A549 treated with CpdA at 1 μM for 4 hours (cell line): ENCODE measurements at places on chromosomes 2 and 18. TPM values are rescaled to one million over a fixed set of nuclear protein-coding genes. Genes with fewer than 3 reads are reported as not detected.

SGO2 gene
- total RNA-seq = 11.9 to 15.5 TPM (median 13.9 TPM) in 5 replicates

CEP68 gene
- total RNA-seq = 8.0 to 10.8 TPM (median 9.6 TPM) in 5 replicates

SKOR2 gene
- not detected in 5 replicates for total RNA-seq

KCNK3 gene
- 0.84 to 1.5 TPM (median 1.2 TPM) in 5 replicates for total RNA-seq

GULP1 gene
- total RNA-seq = 30.9 to 57.0 TPM (median 41.8 TPM) in 5 replicates

SH3BP4 gene
- 28.9 to 32.0 TPM (median 29.7 TPM) in 5 replicates for total RNA-seq

FOXD4L1 gene
- 0.30 to 0.69 TPM (median 0.45 TPM) in 5 replicates for total RNA-seq

ALKAL2 gene
- not detected in 5 replicates for total RNA-seq

ALPG gene
- total RNA-seq = 0.06 to 0.23 TPM (median 0.12 TPM) in 4 of 5 replicates, not detected in the other

YES1 gene
- 19.3 to 31.0 TPM (median 21.9 TPM) in 5 replicates for total RNA-seq

TANC1 gene
- 7.3 to 9.8 TPM (median 9.1 TPM) in 5 replicates for total RNA-seq

MLPH gene
- total RNA-seq = 218 to 289 TPM (median 278 TPM) in 5 replicates

EPB41L3 gene
- 0.11 to 0.82 TPM (median 0.39 TPM) in 5 replicates for total RNA-seq

FEV gene
- 0.08 TPM in 1 of 5 replicates, not detected in the others for total RNA-seq

BMPR2 gene
- total RNA-seq = 10.7 to 17.7 TPM (median 15.2 TPM) in 5 replicates

ZFP36L2 gene
- 20.0 to 27.7 TPM (median 24.5 TPM) in 5 replicates for total RNA-seq

FAM237A gene
- total RNA-seq = not detected in 5 replicates

CSRNP3 gene
- not detected in 5 replicates for total RNA-seq

ABCG5 gene
- 0.01 TPM in 1 of 5 replicates, not detected in the others for total RNA-seq

MPV17 gene
- 74.7 to 95.4 TPM (median 90.5 TPM) in 5 replicates for total RNA-seq

ACTG2 gene
- 0.14 to 0.45 TPM (median 0.22 TPM) in 5 replicates for total RNA-seq

PROKR1 gene
- total RNA-seq = 0.03 TPM in 1 of 5 replicates, not detected in the others

ASXL3 gene
- not detected in 5 replicates for total RNA-seq

CNRIP1 gene
- 1.8 to 3.1 TPM (median 2.3 TPM) in 5 replicates for total RNA-seq

EVA1A gene
- 10.5 to 15.5 TPM (median 12.4 TPM) in 5 replicates for total RNA-seq

APLF gene
- 0.64 to 1.1 TPM (median 0.80 TPM) in 5 replicates for total RNA-seq

PRKAG3 gene
- total RNA-seq = not detected in 5 replicates

GBX2 gene
- total RNA-seq = 2.2 to 3.7 TPM (median 2.6 TPM) in 5 replicates

DHRS9 gene
- 3.1 to 4.2 TPM (median 3.6 TPM) in 5 replicates for total RNA-seq

CROCC2 gene
- total RNA-seq = not detected in 5 replicates

RTP5 gene
- total RNA-seq = not detected in 5 replicates

MC5R gene
- not detected in 5 replicates for total RNA-seq

RESP18 gene
- total RNA-seq = not detected in 5 replicates

PRSS56 gene
- total RNA-seq = 0.08 to 0.20 TPM (median 0.14 TPM) in 4 of 5 replicates, not detected in the other

GAD1 gene
- 0.20 to 0.98 TPM (median 0.66 TPM) in 5 replicates for total RNA-seq

NGEF gene
- 14.6 to 20.9 TPM (median 19.1 TPM) in 5 replicates for total RNA-seq

TMEM163 gene
- total RNA-seq = 0.07 to 0.12 TPM (median 0.07 TPM) in 3 of 5 replicates, not detected in the others

IL1F10 gene
- total RNA-seq = not detected in 5 replicates

ALPI gene
- total RNA-seq = not detected in 5 replicates

IL1RL2 gene
- total RNA-seq = not detected in 5 replicates

PCARE gene
- not detected in 5 replicates for total RNA-seq

TEX44 gene
- total RNA-seq = not detected in 5 replicates

HAAO gene
- total RNA-seq = 0.03 to 0.19 TPM in 2 of 5 replicates, not detected in the others

RAX gene
- total RNA-seq = not detected in 5 replicates

DQX1 gene
- 0.09 to 0.22 TPM (median 0.13 TPM) in 5 replicates for total RNA-seq

NEU2 gene
- not detected in 5 replicates for total RNA-seq

ADD2 gene
- total RNA-seq = 17.7 to 27.3 TPM (median 22.9 TPM) in 5 replicates

CAPN13 gene
- 0.10 to 0.15 TPM in 2 of 5 replicates, not detected in the others for total RNA-seq

SLC4A5 gene
- 0.14 to 0.40 TPM (median 0.21 TPM) in 5 replicates for total RNA-seq

PECR gene
- 14.3 to 17.6 TPM (median 14.8 TPM) in 5 replicates for total RNA-seq

RSAD2 gene
- total RNA-seq = 0.21 to 0.56 TPM (median 0.49 TPM) in 5 replicates

ZNF521 gene
- not detected in 5 replicates for total RNA-seq

NT5DC4 gene
- 0.49 TPM in 1 of 5 replicates, not detected in the others for total RNA-seq

PAPOLG gene
- 7.9 to 10.7 TPM (median 8.6 TPM) in 5 replicates for total RNA-seq

IGFBP5 gene
- total RNA-seq = 0.21 to 0.31 TPM (median 0.30 TPM) in 5 replicates

LRATD1 gene
- 0.03 to 0.09 TPM (median 0.07 TPM) in 3 of 5 replicates, not detected in the others for total RNA-seq

DSG1 gene
- total RNA-seq = not detected in 5 replicates

NPPC gene
- total RNA-seq = 0.11 to 0.31 TPM (median 0.27 TPM) in 5 replicates

CD28 gene
- total RNA-seq = not detected in 5 replicates
